ENCODE measurements at places on chromosomes 5 and 9.
A peak's percentile ranks its signal among the peaks of the same experiment; 100 is the strongest.

DNA sequence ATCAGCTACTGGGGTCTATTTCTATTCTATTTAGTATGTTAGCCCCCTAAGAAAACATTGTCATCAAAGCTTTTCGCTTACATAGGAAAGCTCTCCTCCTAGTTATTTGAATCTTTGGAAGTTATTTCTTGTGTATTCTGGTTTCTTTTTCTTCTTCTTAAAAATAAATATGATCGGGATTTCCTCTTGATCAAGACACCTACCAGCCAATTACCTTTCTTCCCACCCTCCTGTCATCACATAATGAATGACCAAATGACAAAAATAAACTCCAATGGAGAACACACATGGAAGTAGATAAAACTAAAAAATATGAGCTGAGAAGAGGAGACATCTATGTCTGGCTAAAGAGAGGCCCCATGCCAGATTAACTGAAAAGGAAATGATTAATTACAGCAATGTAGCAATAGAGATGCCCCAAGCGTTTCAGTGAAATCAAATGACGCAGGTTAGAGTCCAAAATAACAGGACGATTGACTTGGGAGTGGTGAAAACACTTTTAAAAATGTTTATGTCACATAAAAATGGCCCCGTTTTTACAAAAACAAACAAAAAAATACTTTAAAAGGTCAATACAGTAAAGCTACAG lies 59.5 kb upstream of the PCSK1 start:
- no peak for DNase-seq

DNA sequence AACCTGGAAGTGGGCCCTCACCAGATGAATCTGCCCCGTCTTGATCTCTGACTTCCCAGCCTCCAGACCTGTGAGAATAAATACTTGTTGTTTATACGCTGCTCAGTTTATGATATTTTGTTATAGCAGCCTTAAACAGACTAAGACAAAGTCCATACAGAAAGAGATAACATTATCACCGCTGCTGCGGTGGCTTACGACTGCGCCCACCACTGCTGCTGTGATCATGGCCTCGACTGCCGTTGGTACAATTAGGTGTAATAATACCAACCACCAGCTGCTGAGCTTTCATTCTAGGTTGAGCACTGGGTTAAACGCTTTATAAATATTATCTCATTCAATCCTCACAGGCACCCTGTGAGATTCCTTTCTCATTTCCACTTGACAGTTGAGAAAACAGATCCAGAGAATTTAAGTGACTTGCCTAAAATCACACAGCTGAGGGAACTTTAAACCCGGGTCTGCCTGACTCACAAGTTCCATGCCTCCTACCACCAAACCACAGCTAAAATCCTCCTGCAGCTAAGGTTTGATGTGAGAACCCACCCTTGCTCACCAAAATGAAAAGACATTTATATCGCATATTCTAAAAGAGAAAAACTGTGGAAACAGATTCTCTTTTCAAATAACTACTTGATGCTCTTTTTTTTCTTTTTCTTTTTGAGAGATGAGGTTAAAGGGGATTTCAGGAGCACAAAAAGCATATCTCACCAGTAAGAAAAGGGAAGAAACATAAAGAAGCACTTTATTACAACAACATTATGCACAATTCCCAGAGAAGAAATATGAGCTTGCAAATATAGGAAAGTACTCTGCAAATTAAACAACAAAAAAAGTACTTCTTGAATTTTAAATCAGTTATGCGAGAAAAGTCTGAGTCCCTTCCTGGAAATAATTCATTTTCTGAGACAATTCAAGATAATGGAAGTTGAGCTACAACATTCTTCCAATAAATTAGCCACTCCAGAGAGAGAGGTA lies 23.9 kb downstream of the GOLM1 start:
- DNase-seq = no peak

GRCh38 chr5:76305775-76306174 lies 97.3 kb upstream of the IQGAP2 start:
- DNase-seq = no peak

GRCh38 chr5:107512029-107512428 lies 158.7 kb downstream of the EFNA5 start:
- DNase-seq = no peak

GRCh38 chr5:156174225-156174624 lies 152.7 kb upstream of the SGCD start:
- no peak for DNase-seq

GRCh38 chr5:137146402-137146890 lies 352.7 kb downstream of the SPOCK1 start:
- peak; percentile 51 for DNase-seq

GRCh38 chr5:143771189-143771588 lies 40.8 kb upstream of the HMHB1 start:
- DNase-seq = no peak

DNA sequence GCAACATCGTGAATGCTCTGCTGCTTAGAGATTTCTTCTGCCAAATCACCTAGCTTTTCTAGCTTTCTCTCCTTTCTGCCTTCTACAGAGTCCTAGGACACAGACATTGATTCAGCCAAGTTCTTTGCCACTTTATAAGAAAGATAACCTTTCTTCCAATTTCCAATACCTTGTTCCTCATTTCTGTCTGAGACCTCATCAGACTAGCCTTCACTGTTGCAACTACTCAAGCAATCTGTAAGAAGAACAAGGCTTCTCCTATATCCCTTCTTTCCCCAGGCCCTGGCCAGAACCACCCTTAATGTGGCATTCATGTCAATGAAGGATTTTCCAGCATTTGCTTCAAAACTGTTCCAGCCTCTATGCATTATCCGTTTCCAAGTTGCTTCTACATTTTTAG lies 24.3 kb downstream of the FBXO10 start:
- no peak for DNase-seq

DNA sequence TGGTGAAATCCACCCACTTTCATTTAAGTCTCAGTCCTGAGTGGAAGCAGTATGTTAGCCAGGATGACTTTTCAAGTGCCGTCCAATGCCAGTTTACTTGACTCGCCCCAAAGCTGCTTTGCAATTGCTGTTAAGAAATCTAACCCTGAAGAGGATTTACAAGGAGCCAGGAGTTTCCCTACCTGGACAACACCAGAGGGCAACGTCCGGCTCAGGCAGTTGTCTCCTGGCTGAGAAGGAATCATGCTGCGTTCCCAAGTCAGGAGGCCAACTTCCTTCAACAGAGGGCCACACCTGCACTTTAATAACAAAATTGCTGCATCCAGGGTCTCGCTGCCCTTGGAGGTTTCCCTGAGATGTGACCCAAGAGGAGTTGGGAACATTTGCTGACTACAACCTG lies 65.8 kb downstream of the BOD1 start:
- DNase-seq = no peak

DNA sequence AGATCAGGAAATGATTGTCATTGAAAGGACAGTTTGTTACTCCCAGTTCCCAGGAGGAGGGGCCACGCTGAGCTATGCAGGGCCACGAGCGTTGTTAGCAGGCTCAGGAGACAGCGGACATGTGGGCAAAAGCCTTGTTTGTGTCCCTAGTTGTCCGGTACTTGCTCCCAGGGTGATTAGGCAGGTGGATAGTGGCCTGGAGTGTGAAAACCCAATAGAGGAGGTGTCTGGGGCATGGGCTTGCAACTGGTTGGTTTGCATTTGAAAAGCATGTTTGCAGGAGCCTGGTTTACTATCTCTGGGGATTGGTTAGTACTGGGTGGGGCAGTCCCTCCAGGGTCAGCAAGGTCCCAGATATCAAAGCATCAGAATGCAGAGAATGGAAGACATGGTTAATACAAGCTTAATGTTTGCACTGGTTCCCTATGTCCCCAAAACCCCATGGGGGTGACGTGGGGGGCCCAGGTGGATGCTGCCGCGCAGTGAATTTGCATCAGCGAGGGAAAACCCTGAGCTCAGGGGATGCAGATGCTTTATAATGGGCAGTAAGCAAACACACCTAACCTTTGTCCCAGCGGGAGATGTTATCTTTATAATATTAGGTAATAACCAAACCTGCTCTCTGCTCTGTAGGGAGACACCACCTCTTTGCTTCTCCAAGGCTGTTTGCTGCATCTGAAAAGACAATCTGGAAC lies 39.7 kb downstream of the ROPN1L start:
- DNase-seq = no peak

DNA sequence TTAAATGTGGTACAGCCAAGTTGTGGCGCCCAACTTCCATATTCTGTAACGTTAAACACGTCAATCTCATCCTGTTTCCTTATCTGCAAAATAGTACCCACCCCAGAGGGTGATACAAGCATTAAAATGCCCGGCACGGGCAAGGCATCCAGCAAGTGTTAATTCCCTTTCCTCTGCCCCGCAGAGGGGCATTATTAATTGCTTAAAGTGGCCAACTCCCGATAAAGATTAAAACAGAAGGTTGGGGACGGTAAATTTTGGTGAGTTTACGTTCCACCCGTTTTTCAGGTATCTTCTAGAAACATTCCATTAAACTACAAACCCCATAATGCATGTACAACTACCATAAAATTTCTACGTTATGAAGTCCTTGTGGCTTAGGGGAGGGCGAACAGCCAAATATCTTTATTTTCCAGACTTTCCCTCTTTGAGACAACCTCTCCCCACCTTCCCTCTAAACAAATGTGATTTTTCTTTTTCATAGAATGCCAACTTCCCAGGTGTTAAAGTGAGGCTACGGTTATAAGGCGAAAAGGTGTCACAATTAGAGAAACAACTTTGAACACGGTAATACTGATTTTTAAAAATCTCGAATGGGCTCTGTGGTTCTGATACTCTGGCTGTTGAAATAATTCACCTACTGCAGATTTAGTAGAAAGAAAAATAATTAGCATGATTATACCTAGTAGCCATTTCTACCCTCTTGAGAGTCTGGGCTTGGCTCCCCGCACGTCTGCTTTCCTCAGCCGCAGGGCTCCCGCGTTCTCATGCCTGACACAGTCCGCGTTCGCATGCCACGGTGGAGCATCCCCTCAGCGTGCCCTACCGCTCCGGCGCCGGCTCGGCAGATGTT lies 1.2 kb upstream of the GPBP1 start:
- no peak for DNase-seq

GRCh38 chr9:76873056-76873792 lies 32.7 kb downstream of the PRUNE2 start:
- no peak for DNase-seq

DNA sequence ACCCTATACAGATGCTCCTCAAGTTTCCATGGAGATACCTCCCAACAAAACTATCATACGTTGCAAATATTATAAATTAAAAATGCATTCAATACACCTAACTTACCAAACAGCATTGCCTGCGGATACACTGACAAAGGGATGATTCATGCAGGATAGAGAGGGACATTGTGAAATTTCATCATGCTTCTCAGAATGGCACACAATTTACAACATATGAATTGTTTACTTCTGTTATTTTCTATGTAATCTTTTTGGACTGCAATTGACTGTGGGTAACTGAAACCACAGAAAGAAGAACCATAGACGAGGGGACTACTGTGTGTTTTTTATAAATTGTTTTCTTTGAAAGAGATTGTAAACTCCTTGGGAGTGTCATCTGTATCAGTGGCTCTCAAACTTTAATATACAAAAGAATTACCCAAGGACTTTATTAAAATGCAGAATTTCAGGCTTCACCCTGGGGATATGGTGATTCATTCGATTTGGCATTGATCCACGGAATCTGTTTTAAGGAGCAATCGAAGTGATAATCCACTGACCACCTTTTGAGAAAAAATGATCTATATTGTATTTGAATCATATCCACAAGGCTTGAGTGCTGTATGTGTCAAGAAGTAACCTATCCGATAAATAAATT lies 146.4 kb downstream of the SGCD start:
- DNase-seq = no peak

GRCh38 chr5:41796061-41796460 lies 74.2 kb downstream of the OXCT1 start:
- no peak for DNase-seq

DNA sequence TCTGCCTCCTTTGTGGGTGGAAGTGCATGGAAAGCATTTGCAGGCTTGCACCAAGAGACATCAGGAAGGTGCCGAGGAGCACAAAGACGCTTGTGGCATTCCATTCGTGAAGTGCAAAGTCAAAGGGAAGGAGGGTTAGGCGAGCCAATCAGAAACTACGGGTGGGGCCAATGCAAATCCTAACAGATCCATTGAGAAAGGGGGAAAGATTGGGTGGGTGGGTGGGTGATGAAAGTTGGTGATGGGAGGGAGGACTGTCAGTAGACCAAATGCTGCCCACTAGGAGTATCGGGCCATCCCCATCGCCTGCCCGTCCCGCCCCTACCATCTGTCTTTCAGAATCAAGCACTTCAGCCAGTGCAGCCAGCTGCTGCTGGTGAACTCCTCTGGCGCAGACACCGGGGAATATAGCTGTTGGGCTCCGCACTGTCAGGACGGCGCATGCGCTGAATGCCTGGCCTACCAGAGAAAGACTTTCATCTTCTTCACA lies 17.1 kb upstream of the ANXA6 start:
- no peak for DNase-seq

DNA sequence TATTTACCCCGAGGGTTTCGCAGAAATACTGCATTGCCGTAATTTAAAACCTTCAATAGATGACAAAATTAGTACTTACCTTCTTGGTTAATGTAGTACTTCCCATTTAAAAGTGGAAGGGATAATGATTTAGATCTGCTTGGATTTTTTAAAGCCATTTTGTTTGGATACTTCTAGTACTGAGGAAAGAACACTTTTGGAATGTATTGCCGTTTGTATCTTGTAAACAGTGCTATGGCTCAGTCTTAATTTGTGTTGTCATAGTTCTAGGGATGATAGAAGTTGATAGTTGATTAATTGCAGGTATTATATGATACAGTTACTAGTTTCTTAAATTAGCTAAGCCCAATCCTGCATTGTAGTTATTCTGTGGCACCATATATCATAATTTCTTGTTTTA lies 33.1 kb downstream of the TNPO1 start:
- DNase-seq = no peak

DNA sequence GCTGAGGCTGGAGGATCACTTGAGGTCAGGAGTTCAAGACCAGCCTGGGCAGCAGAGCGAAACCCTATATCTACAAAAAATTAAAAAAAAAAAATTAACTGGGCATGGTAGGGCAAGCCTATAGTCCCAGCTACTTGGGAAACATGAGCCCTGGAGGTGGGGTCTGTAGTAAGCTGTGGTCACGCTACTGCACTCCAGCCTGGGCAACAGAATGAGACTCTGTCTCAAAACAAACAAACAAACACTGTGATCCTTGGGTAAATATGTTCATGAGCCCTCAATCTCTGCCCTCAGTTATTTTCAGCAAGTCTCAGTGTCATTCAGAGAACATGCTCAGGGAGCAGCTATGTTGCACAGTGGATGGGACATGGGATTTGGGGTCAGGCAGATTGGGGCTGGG lies 76.2 kb downstream of the PTTG1 start:
- DNase-seq = no peak

DNA sequence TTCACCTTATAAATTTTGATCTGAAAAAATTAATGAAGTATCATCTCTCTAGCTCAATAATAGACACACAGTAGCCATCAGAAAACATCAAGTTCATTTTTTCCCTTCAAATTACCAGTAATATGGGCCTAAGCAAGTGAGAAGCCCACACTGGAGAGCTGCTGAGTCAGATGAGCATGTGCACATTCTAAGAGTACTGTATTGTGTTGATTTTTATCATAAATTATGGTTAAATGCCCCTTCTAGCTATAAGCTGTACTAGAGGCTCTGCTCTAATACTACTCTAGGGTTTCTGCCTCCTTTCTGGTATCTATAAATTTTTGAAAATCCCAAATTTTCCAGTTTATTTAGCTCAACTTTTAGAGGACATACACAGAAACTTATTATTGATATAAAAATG lies 42.1 kb upstream of the TYRP1 start:
- no peak for DNase-seq

Data from renal cortex interstitium (tissue), 15 donors.